Mucosa of gallbladder (tissue), 1 donor: ENCODE measurements at places on chromosomes 5 and 9.
A peak's percentile ranks its signal among the peaks of the same experiment; 100 is the strongest.

GRCh38 chr5:159827861-159828260 lies 88.4 kb upstream of the ADRA1B start:
- no peak for DNase-seq

DNA sequence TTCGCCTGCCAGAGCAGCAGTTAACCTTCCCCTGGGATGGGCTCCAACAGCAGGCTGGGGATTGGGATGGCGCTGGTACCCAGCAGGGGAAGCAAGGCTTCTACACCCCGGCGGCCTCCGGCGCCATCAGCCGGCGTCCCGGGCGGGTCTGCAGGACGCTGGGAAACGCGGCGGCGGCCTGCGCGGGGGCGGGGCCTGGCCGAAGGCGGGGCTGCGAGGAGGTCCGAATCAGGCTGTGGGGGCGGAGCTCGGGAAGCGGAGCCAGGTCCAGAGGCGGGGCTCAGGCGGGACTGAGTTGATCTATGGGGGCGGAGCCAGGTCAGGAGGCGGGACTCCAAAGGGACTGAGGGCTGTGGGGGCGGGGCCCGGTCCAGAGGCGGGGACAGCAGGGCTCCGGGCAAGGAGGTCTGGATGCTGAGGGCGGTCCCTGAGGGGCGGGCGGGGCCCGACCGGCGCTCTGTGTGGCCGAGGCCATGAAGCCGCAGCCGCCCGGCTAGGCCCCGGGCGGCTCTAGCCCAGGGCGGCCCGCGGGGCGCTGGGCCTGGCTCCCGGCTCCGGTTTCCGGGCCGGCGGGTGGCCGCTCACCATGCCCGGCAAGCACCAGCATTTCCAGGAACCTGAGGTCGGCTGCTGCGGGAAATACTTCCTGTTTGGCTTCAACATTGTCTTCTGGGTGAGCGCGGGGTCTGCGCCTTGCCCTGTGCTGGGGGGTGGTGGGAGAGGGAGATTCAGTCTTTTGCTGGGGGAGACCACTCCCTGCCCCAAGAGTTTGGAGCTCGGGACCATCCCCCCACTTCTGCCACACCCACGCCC lies at the start of gene TSPAN17:
TSPAN17 (plus strand) TSS at position 455 of the 813 bp plus-strand sequence; CDS start at position 587, 132 bp downstream.
- peak; percentile 100 for DNase-seq

DNA sequence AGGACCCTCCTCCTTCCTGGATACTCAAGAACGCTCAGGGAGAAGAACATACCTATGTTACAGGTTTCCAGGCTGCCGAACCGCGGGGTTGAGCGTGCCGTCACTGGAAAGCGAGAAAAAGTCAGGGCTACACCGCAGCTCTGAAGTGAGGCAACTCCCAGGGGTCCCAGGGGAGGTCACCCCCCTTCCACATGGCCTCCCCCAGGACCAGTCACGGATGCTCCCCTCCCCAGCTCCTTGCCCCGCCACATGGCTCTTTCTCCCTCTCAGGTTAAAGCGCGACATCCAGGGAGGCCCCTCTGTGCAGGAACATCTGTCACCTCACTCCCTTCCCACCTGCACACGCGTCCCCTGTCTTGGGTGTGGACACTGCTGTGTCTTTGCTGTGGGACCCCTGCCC lies 44.0 kb upstream of the ZNF354A start:
- DNase-seq = no peak

DNA sequence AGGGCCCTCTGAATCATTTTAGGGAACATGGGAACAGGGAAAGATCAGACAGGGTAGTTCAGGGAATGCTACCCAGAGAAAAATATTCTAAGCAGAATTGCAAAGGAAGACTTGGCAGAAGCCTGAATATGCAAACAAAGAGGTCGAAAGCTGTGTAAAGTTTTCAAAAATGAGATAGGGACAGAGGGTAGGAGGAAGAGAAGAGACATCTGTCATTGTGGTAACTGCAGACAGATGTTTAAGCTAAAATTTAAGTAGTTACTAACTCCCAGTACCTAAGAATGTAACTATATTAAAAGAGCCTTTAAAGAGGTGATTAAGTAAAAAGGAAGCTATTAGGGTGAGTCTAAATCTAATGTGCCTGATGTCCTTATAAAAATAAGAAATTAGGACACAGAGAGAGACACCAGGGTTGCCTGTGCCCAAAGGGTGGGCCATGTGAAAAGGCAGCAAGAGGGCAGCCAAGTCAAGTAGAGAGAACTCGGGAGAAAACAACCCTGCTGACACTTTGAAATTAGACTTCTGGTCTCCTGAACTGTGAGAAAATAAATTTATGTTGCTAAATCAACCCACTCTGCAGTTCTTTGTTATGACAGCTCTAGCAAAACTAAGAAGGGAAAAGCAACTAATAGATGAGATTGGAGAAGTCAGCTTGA lies 1647.4 kb upstream of the C9orf72 start:
- no peak for DNase-seq

- no peak for DNase-seq
Observed at GRCh38 chr9:27954858-27955257, 381.6 kb upstream of the C9orf72 start.

DNA sequence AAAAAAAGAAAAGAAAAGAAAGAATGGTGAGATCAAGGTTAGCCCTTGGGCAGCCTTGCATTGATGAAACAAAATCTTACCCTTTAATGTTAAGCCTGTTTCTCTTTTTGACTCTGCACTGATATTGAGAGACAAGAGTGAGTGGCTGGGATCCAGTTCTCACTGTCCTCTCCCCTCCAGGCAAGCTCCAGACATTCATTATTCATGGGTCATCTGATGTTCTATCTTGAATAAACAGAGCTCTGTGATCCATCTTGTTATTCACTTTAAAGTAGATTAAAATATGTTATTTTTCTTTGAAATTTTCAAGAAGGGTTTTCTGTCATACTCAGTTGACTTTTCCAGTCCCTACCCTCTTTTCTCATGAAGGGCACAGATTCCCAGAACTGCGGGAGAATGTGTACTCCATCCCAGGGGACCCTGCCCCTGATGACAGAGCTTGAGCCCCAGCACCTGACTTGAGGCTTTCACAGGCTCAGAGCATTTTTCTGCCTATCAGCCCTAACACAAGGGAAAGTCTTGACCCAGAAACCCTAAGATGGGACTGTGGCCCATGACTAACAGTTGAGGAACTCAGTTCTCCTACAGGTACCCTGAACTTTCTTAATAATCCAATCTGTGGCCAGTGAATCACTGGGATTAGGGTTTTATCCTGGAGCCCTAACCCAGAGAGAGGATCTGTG lies 24.1 kb downstream of the ACTL7B start:
- no peak for DNase-seq

DNA sequence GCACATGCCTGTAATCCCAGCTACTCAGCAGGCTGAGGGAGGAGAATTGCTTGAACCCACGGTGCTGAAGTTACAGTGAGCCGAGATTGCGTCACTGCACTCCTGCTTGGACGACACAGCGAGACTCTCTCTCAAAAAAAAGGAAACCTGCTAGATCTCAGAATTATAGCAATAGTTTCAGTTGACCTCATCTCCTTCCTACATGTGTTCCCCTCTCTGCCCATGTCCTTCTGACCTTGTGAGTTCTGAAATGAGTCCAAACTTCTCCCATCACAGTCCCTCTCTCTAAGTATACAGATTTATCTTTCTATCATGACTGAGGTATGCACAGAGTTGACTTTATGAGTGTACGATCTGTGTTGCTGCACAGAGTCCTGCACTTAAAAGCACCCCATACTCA lies 44.6 kb upstream of the SHOC1 start:
- no peak for DNase-seq

- DNase-seq = no peak
Observed at GRCh38 chr5:140035881-140036280, 7.2 kb downstream of the NRG2 start.

DNA sequence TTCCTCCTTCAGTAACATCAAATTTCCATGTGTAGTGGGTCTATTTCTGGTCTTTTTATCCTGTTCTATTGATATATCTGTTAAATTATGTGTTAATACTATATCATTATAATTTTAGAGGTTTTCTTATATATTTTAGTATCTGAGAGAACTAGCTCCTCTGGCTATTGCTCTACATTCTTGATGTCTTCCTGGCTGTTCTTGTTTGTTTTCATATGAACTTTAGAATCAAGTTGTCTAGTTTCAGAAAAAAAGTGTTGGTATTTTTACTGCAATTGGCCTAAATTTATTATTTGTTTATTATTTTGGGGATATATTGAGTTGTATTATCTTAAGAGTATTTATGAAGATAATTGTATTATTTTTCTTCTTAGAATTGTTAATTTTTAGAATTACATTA lies 128.0 kb upstream of the ZNF618 start:
- DNase-seq = no peak
